ENCODE measurements at places on chromosomes 2 and 18. TPM values are rescaled to one million over a fixed set of nuclear protein-coding genes. Genes with fewer than 3 reads are reported as not detected.

DNA sequence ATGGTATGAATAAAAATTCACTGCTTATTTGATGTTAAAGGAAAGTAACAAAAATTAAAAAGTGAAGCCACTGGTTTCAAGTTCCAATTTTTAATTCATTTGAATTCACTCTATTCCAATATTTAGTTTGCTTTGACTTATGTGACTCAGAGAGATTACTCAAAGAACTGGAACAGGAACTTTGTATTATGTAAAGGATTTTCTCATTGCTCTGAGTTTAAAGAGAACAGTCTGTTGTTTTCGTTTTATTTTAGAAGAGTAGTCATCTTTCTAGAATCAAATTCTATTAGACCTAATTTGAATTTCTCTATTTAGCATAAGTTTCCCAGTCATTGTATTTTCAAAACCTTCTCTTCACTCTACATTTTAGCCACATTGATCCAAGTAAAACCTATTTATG, 300.1 kb upstream of the SLC8A1 start:
- H3K36me3 ChIP-seq, result no peaks in the 10 kb centered on the region
- no peak for DNase-seq
- no peaks in the 10 kb centered on the region for H3K27me3 ChIP-seq
- H3K27ac ChIP-seq, result no peak overlapping the region
- H3K4me1 ChIP-seq, result no peaks in the 10 kb centered on the region

DNA sequence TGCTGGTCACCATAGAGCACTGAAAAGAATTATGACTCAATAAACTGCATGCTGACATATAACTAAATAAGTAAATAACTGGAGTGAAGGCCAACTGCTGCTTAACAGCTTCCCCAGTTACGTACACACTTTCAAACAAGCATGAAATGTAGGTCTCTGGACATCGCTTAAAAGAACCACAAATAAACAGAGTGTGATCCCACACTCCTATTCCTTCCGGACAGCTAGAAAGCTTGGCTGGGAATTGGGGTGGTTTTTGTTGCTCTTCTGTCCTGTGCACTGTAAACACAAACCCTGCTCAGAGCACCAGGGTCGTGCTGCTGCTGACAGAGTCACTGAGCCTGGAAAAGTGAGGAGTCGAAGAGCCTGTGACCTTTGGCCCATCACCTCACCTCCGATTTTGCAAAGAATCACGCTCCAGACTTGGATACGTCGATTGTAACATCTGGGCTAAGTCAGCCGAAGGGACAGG, 162.7 kb upstream of the NT5C1B start:
- no peaks in the 10 kb centered on the region for H3K4me1 ChIP-seq
- no peak overlapping the region for H3K27ac ChIP-seq
- DNase-seq, result no peak

MAL gene
- total RNA-seq, result 23.5 TPM

DNA sequence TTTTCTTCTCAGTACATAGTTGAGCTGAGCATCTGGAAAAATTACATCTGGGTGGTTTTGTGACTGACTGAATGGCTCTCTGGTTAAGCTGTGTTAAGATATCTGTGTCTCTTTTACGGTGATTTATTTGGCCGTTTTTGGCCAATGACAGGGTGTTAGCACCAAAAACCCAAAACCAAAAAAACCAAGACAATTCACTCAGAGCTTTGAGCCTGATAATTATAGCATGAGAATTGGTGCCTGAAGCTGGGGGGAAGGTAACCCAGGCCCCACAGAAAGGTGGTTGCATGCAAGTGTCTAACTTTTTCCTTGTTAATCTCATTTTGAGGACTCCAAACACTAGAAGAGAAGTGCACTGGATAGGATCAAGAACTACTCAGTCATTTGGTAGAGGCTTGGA, 4.5 kb downstream of the CD28 start:
- no peaks in the 10 kb centered on the region for H3K27me3 ChIP-seq
- peak overlapping the region; percentile 93 for H3K27ac ChIP-seq
- H3K36me3 ChIP-seq, result peaks cover 49% of the 10 kb centered on the region
- H3K4me3 ChIP-seq, result peak overlapping the region; percentile 89
- H3K4me1 ChIP-seq, result peaks cover 59% of the 10 kb centered on the region

REG3A gene
- total RNA-seq, result not detected

DNA sequence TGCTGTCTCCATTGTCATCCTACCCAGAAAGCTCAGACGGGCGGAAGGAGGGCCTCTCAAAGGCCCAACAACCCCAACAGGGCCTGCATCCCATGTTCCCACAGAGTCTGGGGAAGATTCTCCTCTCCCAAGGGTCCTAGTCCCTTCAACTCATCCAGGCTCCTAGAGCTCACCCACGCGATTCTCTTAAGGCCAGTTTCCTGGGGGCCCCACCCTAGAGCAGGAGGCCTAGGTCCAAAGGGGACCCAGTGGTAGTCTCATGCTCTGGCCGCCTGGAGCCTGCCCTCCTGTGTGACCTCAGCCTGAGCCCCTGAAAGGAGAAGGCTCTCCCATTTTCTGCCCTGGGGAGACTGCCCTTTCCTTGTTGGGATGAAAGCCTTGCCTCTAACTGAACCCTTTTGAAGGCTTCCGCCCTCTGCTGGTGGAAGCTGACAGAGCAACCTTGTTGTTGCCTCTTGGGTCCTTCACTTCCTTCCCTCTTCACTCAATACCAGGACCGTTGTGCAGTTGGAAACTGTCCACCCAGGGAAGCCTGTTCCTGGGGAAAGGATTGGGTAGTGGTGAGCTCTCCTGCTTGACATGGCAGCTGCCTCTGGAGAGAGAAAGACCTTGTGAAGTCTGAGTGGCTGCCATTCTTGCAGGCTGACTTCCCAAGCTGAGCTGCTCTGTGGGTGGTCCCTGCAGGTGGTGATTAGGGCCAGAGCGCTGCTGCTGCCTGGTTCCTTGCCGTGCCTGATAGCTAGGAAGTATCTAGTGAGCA, 86.0 kb upstream of the ALPP start:
- peak; percentile 78 for DNase-seq
- H3K4me3 ChIP-seq, result no peak overlapping the region
- no peak overlapping the region for H3K27ac ChIP-seq
- H3K27me3 ChIP-seq, result no peaks in the 10 kb centered on the region
- peaks cover 5% of the 10 kb centered on the region for H3K4me1 ChIP-seq
- peaks cover 4% of the 10 kb centered on the region for H3K36me3 ChIP-seq

CNTNAP5 gene
- not detected for total RNA-seq

- peaks cover 11% of the 10 kb centered on the region for H3K27me3 ChIP-seq
- peak overlapping the region; percentile 78 for H3K4me3 ChIP-seq
- peaks cover 14% of the 10 kb centered on the region for H3K4me1 ChIP-seq
- peak; percentile 14 for DNase-seq
- H3K36me3 ChIP-seq, result no peaks in the 10 kb centered on the region
- no peak overlapping the region for H3K27ac ChIP-seq
Observed at GRCh38 chr2:70552501-70553333, 909 bp downstream of the TGFA start.

GRCh38 chr2:224875841-224876240, 159.7 kb upstream of the CCDC195 start:
- no peak for DNase-seq
- H3K36me3 ChIP-seq, result peaks cover 77% of the 10 kb centered on the region
- peaks cover 23% of the 10 kb centered on the region for H3K4me1 ChIP-seq
- no peak overlapping the region for H3K4me3 ChIP-seq
- no peaks in the 10 kb centered on the region for H3K27me3 ChIP-seq

DNA sequence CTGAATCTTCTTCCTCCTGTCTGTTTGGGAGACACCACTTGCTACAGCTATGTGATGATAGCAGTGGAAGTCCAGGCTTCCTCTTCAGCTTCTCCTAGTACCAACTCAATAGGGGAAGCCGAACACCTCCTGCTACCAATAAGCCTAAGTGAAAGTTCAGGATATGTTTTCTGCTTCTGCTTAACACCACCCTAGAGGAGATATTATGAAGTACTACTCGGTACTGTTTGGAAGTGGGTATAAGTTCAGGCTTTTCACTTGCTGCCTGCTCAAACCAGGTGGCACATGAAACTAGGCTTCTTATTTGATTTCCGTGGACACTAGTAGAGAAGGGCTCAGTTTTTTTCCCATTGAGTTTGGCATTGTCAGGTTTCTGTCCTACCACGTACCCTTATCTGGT, 99.8 kb downstream of the PTPN4 start:
- H3K27ac ChIP-seq, result no peak overlapping the region
- peaks cover 63% of the 10 kb centered on the region for H3K4me1 ChIP-seq
- DNase-seq, result no peak
- no peaks in the 10 kb centered on the region for H3K27me3 ChIP-seq
